ENCODE measurements at places on chromosomes 2 and 18.

GRCh38 chr2:57947398-57947797, 99.2 kb upstream of the VRK2 start:
- DNase-seq = no peak

GRCh38 chr2:113192459-113193100, 18.8 kb downstream of the PSD4 start:
- DNase-seq = no peak

DNA sequence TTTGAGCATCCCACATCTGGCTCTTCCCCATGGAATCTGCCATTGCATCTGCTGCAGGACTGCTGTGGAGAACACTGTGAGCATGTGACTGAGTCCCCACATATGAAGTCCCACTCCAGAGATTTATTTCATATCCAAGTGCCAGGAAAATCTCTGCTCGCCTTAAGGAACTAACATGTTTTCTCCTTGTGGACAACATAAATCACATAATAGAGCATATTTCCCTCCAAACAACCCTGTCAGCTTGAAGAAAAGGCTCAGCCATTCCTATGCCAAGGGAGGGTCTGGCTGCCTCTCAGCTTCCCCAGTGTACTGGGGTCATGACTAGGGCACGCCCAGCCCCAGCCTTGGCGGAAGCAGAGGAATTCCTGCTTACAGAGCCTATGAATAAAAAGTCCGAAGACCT, 193.7 kb downstream of the DNER start:
- DNase-seq = no peak

GRCh38 chr2:9771101-9771449, 72.2 kb upstream of the TAF1B start:
- no peak for DNase-seq

DNA sequence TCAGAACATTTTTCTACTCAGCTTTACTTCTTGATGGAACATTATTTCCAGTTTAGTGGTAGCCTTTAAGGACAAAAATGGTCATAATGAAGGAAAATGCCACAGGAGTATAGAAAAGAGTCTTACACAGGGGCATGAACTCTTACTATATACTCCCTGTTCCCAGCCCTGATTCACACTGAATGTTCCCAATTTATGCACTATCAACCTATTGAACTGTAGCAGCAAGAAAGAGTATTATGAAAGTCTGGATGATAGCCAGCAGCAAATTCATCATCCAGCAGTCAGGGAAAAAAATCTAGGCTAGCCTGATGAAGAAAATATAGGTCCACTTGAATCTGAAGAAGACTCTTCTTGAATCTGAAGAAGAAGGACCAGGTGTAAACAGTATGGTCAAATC, 1170.3 kb upstream of the CHAC2 start:
- no peak for DNase-seq

- no peak for DNase-seq
Measured at GRCh38 chr2:216283038-216283900, 89.0 kb downstream of the MARCHF4 start.

- DNase-seq = no peak
Measured at GRCh38 chr2:132651115-132652045, 18.6 kb downstream of the LYPD1 start.

GRCh38 chr2:156704132-156704531, 268.0 kb downstream of the GPD2 start:
- no peak for DNase-seq

DNA sequence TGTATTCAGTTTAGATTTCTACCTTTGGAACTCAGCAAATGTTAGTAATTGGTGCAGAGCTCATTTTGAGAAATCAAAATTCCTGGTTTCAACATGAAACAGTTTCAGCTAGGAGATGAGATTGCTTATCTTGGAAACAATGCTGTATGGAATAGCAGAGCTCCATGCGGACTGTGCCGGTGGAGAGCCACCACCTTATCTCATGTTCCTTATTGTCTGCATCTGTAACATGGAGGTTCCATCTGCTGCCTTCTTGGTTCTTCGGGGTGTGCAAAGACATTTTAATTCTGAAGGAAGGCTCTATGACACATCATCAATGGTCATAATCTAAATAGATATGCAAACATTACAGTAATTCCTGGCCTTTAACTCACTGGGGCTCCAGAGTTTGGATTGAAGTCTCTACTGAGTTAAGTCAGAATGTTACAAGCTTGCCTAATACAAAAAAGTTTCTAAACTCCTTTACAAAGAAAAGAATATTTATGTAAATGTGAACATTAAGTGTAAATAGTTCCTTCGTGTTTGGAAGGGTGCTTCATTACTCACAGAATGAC, 65.3 kb downstream of the PRKRA start:
- no peak for DNase-seq

GRCh38 chr18:21557607-21558253, 42.8 kb downstream of the ESCO1 start:
- DNase-seq = no peak

DNA sequence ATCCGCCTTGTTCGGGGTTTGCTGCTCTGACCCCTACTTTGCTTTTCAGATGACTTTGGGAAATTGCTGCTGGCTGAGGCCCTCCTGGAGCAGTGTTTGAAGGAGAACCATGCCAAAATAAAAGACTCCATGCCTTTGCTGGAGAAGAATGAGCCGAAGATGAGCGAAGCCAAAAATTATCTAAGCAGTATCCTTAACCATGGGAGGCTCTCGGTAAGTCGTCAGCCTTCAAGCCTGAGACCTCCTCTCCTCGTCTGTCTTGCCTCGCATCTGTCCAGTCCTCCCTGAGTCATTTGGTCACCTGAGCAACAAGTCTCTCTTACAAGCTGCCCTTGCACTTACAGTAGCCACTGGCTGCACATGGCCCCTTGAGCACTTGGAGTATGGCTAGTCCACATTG, 34.7 kb upstream of the MCFD2 start:
- no peak for DNase-seq

GRCh38 chr2:140023291-140023690, 1243.1 kb upstream of the NXPH2 start:
- no peak for DNase-seq

- no peak for DNase-seq
Measured at GRCh38 chr2:233288663-233289062, 19.0 kb upstream of the SAG start.

DNA sequence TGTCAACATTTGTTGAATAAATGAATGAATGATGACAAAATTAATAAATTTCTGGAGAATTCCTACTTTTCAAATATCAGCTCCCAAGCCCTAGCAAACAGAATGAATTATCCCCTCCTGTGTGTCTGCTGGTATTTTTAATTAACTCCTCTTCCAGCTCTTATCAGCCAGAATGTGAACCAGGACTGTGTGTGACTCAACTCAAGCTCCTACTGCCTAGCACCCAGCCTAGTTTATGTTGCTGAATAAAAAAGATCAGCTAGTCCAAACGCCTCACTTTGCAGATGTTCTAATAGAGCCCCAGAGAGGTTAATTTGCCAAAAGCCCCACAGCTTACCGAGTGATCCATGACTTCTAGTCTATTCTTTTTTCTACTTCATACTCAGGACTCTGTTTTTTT, 50.3 kb downstream of the RABL2A start:
- no peak for DNase-seq

GRCh38 chr18:65753520-65753919, 2.7 kb downstream of the CDH7 start:
- no peak for DNase-seq

- DNase-seq = no peak
Measured at GRCh38 chr18:65435534-65435933, 315.3 kb upstream of the CDH7 start.

DNA sequence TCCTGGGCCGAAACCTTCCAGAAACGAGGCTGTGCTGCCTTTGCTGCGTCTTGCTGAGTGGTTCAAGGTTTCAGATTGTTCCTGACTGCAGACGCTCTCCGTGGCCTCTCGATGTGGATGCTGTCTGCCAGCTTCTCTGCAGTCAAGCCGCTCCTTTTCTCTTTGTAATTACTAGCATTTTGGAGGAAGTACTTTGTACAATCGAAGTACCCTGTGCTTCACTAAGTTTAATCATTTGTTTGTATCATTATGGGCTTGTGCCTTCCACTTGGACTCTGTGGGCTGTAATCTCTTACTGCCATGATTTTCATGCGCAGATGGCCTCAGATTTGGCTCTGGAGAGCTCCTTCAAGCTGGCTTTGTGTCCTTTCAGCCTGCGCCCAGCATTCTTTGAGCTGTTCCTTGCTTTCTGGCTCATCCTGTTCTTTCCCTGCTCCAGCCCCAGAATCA, 49.3 kb downstream of the TRAF3IP1 start:
- no peak for DNase-seq

DNA sequence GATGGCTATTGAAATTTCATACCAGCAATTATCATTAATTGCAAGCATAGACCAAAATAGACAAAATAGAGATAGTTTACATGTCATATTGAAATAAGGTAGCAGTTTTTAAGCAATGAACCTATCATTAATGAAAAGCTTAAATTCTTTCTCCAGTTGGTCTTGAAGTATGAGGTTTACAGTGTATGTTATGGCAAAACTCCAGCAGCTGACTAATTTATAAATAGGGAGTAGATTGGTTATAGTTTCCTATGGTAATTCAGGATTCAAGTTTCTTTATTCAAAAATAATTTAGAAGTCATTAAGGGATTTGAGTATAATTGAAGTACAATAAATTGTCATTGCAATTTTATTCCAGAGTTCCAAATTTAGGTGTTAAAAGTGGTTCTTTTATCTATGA, 69.6 kb upstream of the COL5A2 start:
- no peak for DNase-seq

GRCh38 chr18:67519592-67519991, 3.1 kb upstream of the DSEL start:
- DNase-seq = no peak

- no peak for DNase-seq
Measured at GRCh38 chr2:124478761-124479160, 453.7 kb downstream of the CNTNAP5 start.

DNA sequence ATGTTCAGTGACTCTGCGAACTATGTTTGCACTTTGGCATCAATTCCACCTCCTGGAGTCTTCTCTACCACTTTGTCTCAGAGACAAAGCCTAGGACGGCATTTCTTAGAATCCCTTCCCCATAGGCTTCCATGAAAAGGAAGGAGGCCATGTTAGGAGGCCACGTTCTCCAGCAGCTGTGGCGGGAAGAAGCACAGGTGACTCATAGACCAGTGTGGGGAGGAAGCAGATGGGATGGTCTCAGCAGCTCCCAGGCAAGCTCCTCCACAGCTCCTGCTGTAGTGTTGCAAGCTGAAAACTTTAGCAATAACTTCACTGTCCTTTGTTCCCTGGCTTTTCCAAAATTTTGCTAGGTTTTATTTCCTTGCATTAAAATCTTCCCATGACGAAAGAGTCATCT, 781.3 kb upstream of the ID2 start:
- DNase-seq = no peak

GRCh38 chr2:183232161-183232865, 108.1 kb downstream of the NUP35 start:
- DNase-seq = no peak

- no peak for DNase-seq
Measured at GRCh38 chr2:191846515-191847476, at the start of gene CAVIN2. Gene CAVIN2 (minus strand): TSS chr2:191847088. CDS start chr2:191846925, 163 bp downstream.

GRCh38 chr2:70143314-70144150, 47.3 kb downstream of the C2orf42 start:
- DNase-seq = peak; percentile 28

DNA sequence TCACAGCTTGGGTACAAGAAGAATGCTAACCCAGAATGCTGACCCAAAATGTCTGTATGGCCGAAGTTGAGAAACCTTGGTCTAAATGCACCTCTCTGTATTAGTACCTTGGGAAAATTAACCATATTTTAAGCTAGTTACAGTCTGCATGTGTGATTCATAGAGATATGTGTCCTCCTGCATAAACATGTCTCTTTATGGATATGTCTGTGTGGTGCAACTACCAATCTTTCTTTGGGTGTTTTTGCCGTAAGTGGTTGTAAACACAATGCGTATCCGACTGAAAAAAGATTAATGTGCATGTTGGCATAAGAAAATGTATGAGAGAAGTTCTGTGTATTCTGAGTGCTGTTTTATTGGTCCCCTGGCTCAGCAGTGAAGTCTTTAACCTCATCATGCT, 54.2 kb upstream of the GAREM2 start:
- DNase-seq = no peak

GRCh38 chr2:72887032-72887739, at the start of gene SPR:
Gene SPR (plus strand): TSS chr2:72887408. CDS start chr2:72887433, 25 bp downstream.
- no peak for DNase-seq

GRCh38 chr2:231193216-231193615, 5.2 kb upstream of the ARMC9 start:
- no peak for DNase-seq

DNA sequence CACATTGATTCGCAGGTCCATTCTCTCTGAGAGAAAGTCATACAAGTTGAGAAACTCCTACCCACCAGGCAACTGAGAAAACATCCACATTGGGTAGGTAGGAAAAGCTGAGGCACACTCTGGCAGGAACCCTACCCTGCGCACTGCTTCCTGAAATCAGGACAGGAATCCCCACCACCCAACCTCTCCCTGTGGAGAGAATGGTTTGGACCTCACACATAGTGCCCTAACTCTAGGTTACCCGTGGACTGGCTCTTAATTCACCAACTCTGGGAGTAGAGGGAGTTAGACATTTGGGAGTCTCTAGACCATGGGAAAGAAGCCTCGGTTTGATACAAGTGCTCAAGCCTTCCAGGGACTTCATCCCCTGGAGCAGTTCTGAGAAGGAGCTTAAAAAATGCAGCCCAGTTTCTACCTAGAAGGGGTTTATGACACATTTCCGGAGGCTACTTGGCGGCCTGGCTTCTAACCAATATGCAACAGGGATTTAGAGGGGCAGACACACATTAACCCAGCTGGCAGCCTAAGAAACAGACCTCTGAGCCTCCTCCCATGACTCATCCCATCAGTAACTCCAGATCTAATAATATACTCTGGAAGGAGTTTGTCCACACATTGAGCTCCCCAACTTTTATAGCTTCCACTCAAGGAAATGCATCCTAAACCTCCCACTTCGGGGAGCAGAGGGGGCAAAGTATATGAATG, 136.7 kb downstream of the EML6 start:
- DNase-seq = no peak

GRCh38 chr2:187482796-187483195, 34.7 kb upstream of the CALCRL start:
- no peak for DNase-seq

- DNase-seq = no peak
Measured at GRCh38 chr2:42906557-42907411, 114.4 kb upstream of the HAAO start.

DNA sequence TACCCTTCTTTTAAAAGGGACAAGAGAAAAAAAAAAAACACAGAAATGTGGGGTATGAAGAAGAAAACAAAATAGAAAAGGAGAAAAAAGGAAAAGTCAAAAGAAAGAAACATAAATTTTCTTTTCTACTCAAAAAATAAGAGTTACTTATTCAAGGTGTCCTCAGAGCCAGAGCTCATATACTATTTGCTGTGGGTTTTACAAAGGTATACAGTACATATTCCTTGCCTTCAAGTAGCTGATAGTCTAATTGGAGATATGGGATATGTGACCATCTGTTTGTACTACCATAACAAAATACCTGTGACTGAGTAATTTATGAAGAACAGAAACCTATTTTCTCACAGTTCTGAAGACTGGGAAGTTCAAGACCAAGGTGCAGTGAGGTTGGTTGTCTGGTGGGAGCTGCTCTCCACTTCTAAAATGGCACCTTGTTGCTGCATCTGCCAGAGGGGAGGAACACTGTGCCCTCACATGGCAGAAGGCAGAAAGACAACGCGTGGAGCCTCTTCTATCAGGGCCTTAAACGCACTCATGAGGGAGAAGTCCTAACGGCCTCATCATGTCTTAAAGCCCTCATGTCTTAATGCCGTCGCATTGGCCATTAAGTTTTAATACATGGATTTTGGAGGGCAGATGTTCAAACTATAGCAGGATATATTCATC, 33.9 kb downstream of the NBAS start:
- DNase-seq = no peak
